ELR (cell line): ENCODE measurements at places on chromosomes 5 and 9.

- DNase-seq = no peak
Measured at GRCh38 chr5:78893940-78894677, 91.0 kb downstream of the ARSB start.

GRCh38 chr9:38437193-38437823 is 13.1 kb upstream of the IGFBPL1 start:
- no peak for DNase-seq

- DNase-seq = no peak
Measured at GRCh38 chr5:36444582-36445418, 143.1 kb upstream of the RANBP3L start.

DNA sequence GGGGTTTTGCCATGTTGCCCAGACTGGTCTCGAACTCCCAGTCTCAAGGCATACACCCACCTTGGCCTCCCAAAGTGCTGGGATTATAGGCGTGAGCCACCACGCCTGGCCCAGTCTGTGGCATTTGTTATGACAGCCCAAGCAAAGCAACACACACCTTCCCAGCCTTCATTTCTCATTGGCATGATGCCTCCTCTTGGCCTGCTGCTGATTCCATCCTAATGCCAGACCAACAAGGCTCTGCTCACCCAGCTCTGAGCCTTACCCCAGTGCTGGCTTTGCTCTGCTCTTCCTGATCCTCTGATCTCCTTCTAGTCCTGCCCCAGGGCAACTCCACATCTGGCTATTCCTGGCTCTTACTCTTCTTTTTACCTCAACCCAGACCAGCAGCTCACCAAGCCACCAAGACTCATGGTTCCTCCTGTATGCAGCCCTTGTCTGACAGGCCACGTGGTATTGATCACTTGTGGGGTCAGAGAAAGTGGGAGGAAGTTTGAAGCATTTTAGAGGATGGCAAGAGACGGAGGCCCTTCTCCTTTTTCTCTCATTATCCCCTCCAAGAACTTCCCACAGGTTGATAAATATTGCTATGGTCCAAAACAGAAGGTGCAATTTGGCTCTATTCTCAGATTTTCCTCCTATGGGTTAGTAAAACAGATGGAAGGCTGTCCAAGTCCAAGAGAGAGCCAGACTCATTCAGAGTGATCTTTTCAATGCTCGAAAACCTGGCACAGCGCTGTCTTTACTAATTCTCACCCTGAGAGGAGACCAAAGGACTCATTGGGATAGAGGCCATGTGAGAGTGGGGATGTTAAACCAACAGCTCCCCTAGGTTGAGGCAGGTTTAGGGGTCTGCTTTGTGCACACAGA is 958 bp downstream of the CD180 start:
- DNase-seq = no peak

GRCh38 chr9:70117835-70118319 is 74.2 kb downstream of the MAMDC2 start:
- DNase-seq = peak; percentile 62

DNA sequence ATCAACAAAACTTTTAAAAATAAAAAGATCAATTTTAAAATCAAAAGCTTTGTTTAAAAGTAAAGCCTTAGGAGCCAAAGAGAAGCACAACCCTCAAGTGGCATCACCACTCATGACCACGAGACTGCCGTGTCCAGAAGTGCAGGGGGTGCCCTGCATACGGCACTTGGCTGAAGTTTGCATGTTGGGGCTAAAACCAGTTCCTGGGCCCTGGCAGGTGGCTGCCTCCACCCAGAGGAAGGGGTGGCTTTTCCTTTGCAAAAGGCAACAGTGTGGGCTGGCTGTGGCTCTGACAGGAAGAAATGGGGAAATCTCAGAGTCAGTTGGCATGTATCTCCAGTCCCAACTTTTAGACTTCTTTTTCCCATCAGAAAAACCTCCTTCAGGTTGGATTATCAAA is 15.3 kb downstream of the TRMO start:
- DNase-seq = no peak

- no peak for DNase-seq
Measured at GRCh38 chr5:59161221-59162105, 578.6 kb downstream of the RAB3C start.
